ENCODE measurements at places on chromosomes 7 and 10. TPM values are rescaled to one million over a fixed set of nuclear protein-coding genes. Genes with fewer than 3 reads are reported as not detected.

Gene GDF2
- not detected for polyA plus RNA-seq

Gene CHAT
- 0.11 TPM for polyA plus RNA-seq

Gene EPC1
- 61.0 TPM for polyA plus RNA-seq

Gene OR13A1
- 0.15 TPM for polyA plus RNA-seq

Gene NYAP1
- polyA plus RNA-seq: 2.9 TPM

Gene HSPA12A
- polyA plus RNA-seq: 56.2 TPM

- DNase-seq: no peak
Observed at GRCh38 chr10:36345807-36346206, 703.7 kb upstream of the FZD8 start.

DNA sequence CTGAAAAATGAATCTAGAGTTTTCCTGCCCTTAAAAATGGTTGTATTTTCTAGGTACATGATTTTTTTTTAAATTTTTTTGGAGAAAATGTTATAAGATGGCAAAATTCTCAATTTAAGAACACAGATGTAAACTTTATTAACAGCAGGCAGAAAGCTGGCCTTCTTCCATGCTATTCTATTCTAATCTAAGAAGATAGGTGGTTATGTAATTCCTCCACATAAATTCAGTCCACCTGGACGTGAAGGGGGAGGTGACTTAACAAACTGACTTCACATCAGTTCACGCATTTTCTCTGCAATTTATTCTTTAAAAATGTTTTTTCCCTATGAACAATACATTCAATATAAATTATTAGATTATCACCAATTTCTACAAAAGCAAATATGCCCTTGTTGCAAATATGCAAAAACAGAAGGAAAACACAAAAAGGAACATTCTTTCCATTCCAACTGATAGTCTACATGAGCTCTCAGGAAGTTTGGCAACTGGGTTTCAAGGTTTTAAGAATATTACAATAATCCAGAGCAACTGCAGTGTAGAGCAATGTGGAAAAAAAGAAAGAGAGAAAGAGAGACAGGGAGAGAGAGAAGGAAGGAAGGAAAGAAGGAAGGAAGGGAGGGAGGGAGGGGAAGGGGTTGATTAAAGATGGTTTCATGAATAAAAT lies 76.8 kb downstream of the HIBADH start:
- DNase-seq: no peak
